Osteoblast (primary cell): ENCODE measurements at places on chromosomes 1 and 21. TPM values are rescaled to one million over a fixed set of nuclear protein-coding genes. Genes with fewer than 3 reads are reported as not detected.

Gene CDK18
- total RNA-seq, result 0.29 and 0.72 TPM in 2 replicates

Gene CD5L
- total RNA-seq, result not detected in 2 replicates

Gene VWA5B1
- total RNA-seq, result not detected in 2 replicates

Gene OR2L5
- total RNA-seq, result not detected in 2 replicates

GRCh38 chr1:65412256-65412983 is 8.0 kb upstream of the LEPR start:
- DNase-seq, result no peak

DNA sequence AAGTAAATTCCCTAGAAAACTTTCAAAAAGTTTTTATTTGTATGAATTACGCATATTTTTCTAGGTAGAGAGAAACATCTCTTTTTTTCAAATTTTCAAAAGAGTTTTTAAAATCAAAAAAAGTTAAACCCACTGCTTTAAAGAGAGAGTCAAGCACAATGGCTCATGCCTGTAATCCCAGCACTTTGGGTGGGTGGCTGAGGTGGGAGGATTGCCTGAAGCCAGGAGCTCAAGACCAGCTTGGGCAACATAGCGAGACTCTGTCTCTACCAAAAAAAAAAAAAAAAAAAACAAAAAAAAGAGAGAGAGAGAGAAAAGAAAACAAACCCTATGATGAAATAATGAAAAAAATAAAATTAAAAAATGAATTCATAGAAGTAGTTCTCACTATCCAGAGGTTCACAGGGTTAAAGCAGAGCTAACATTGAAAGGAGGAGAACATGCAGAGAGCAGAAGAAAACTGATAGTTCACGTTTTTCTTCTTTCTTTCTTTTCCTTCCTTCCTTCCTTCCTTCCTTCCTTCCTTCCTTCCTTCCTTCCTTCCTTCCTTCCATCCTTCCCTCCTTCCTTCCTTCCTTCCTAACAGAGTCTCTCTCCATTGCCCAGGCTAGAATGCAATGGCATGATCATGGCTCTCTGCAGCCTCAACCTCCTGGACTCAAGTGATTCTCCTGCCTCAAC is 30.5 kb upstream of the SARS1 start:
- DNase-seq, result no peak

- DNase-seq, result no peak
Measured at GRCh38 chr1:91617285-91617765, 116.7 kb downstream of the CDC7 start.

- peak; percentile 82 for DNase-seq
Measured at GRCh38 chr1:170126696-170127095, 19.1 kb upstream of the NTMT2 start.
